ENCODE measurements at places on chromosomes 13 and 19.
A peak's percentile ranks its signal among the peaks of the same experiment; 100 is the strongest.

DNA sequence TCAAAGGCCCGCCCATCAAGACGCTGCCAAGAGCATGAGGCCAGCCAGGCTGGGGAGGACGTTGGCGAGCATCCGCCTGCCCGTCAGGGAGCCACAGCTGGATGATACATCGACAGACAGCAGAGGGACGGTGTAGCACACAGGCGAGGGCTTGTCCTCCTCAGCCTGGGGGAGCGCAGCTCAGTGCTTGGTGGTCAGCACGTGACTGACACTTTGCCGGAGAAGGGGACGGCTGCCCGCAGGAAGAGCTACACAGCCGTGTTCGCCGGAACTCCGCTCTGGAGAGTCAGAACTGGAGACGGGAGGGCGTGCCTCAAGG is 34.1 kb downstream of the CSNK1G2 start:
- DNase-seq: no peak

GRCh38 chr13:108342369-108343289 is 73.1 kb downstream of the TNFSF13B start:
- peak; percentile 56 for DNase-seq

DNA sequence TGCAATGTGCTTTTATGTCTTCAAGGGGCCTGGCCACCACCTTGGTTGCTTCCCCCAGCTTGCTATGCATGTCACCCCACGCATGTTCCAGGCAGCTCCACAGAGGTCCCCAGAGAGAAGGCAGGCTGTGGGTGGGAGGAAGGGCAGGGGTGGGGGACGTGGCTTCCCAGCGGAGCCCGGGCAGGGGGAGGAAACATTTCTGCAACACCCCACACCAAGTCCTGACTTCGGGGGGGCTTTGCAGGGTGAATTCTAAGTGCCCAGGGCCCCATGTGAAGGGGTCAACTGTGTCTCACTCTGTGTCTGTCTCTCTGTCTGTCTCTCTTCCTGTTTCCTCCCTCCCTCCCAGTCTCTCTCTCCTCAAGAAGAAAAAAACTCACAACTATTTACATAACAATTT is 39.6 kb downstream of the LTBP4 start:
- DNase-seq: no peak

DNA sequence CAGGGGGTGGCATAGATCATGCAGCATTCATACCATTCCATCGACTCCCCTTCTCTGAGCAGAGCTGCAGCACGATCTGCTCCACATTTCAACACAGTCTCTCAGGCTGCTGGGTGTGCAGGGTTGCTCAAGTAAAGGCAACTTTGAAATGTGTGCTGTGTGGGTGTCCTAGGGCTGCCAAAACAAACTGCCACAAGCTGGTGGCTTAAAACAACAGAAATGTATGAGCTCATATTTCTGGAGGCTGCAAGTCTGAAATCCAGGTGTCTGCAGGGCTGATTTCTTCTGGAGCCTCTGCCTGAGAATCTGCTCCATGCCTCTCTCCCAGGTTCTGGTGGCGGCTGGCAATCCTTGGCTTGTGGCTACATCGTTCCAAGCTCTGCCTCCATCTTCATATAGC is 63.7 kb upstream of the WDFY2 start:
- DNase-seq: peak; percentile 75

GRCh38 chr13:35367586-35367985 is 108.9 kb downstream of the MAB21L1 start:
- DNase-seq: no peak

DNA sequence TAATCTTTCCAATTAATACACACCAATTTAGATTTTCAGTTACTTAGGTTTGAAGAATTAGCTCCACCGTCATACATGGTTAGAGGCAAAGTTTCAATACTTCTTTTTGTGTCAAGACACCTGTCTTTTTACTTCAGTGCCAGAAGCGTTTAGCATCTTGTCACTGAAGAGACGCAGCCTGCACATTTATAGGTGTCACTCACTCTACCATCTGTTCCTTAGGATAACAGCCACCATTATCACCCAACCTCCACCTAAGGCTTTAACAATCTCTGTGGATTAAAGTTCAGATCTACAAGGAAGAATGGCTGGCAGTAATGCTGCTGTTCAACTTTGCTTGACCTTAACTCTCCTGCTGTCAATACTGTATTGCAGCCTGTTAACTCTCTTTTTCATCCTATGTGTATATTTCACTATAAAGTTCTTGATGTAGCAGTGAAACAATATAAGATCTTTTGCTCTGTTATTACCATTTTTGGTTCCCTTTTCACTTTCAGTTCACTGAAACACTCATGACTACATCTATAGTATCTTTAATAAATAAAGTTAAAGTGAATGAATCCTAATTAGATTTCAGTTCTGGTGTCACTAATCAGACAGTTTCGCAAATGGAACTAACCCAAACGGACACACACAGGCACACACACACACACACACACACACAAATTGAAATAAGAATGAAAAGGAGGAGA is 435.6 kb downstream of the PCDH9 start:
- no peak for DNase-seq

- no peak for DNase-seq
Observed at GRCh38 chr13:49206641-49207040, 13.5 kb upstream of the MLNR start.

DNA sequence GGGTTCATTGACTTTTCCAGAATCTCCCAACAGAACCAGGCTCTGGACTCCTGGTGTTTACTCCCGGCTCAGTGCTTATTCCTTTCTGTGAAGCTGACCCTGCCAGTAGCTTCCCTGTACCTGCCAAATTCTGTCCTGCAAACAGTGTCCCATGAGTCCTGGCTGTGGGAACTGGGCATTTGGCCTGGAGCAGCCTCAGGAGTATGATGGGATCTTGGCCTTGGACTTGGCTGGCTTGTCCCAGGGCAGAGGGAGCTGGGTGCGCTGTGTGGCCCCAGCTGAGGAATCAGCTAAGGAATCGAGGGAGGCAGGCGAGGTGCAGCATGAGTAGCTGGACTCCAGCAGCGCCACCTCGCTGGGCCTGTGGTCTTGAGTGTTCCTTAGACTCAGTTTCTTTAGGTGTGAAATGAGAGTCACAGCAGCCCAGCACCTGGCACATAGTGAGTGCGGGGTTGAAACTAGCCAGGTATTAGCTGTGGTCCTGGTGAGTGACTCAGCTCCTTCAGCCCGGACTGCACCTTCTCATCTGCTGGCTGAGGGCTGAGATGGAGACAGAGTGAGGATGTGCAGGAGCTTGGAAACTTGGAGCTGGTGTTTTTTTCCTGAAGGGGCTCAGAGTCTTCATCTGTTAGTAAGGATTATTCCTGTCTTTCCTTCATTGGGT is 10.4 kb downstream of the CLASRP start:
- DNase-seq: peak; percentile 14

- no peak for DNase-seq
Observed at GRCh38 chr13:78372581-78372980, 230.8 kb downstream of the POU4F1 start.

DNA sequence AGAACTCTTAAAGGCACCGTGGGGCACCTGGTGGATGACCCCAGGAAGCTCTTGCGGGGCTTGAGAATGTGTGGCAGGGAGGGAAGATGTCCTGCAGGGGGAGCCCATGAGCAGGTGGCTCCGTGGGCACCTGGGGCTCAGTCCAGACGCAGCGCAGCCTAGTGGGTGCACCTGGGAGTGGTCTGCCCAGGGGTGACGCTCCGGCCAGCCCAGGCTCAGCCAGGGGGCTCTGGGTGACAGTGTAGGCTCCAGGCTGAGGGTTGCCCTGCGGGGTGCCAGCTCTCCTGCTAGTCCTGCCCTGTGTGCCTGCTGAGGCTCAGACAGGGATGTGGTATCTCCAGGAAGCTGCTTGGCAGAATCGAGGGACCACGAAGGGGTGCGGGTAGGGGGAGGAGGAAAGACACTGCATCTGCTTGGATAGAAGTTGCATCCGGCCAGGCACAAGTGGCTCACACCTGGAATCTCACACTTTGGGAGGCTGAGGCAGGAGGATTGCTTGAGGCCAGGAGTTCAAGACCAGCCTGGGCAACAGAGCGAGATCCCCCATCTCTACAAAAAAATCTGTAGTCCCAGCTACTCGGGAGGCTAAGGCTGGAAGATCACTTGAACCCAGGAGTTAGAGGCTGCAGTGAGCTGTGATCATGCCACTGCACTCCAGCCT is 15.0 kb upstream of the PGLS start:
- peak; percentile 60 for DNase-seq

DNA sequence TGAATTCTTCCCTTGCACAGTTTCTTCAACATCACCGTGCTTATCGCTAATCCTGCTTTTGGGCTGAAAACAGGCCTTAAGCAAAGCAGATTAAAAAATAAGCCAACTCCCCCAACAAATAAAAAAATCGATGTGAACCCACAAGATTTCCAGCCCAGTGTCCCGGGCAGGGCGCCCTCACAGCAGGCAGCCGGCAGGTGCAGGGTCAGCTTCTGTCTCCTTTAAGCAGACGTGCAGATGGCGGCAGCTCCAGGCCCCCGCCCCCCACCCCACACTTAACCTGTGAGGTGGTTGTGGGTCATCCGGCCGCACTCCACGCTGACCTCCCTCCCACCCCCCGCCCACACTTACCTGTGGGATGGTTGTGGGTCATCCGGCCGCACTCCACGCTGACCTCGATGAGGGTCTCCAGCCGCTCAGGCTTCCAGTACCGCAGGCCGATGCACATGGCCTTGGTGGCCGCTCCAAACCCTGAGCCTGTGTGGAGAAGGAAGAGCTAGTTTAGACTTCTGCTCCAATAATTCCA is 19.8 kb downstream of the ADPRHL1 start:
- DNase-seq: no peak

- DNase-seq: no peak
Observed at GRCh38 chr13:26500618-26501320, 56.7 kb upstream of the WASF3 start.

- DNase-seq: peak; percentile 21
Observed at GRCh38 chr13:75356421-75356820, 125.5 kb downstream of the TBC1D4 start.

DNA sequence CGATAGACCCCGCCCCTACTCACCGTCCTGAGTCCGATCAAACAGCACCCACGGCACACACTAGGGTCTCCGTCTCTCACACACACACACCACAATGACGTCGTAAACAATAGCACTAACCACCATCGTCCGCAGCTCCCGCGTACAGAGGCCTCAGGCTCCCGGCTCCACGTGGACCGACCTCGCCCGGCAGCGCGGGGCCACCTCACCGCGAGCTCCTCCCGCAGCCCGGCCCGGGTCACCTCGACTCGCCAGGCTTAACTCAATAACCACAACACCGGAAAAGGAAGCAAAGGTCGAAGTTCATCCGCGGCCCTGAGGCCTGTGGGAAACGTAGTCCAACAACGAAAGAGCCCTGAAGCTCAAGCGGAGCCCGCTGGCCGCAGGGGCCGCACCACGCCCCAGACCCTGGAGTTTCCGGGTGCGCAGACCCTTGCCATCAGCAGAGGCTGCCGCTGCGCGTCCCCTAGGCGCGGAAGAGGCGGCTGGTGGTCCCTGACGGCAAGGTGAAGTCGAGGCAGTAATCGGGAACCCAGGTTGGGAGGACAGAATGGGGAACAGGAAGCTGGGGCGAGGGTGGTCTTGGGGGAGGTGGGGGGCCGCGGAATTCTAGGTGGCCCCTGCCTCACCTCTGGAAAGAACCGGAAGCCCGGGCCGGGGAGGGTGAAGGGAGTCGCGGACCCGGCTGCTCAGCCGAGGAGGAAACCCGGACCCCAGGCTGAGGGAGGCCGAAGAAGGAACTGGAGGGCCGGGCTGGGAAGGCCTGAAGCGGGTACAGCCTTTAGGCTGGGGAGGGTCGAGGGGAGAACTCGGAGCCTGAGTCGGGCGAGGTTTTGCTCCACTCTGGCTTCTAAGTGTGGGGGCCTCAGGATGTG is at the start of gene ZNF529:
Gene ZNF529, minus strand, starts transcription at position 273 of the 875 bp plus-strand sequence. CDS start 946 bp downstream, outside the sequence.
- DNase-seq: peak; percentile 92

DNA sequence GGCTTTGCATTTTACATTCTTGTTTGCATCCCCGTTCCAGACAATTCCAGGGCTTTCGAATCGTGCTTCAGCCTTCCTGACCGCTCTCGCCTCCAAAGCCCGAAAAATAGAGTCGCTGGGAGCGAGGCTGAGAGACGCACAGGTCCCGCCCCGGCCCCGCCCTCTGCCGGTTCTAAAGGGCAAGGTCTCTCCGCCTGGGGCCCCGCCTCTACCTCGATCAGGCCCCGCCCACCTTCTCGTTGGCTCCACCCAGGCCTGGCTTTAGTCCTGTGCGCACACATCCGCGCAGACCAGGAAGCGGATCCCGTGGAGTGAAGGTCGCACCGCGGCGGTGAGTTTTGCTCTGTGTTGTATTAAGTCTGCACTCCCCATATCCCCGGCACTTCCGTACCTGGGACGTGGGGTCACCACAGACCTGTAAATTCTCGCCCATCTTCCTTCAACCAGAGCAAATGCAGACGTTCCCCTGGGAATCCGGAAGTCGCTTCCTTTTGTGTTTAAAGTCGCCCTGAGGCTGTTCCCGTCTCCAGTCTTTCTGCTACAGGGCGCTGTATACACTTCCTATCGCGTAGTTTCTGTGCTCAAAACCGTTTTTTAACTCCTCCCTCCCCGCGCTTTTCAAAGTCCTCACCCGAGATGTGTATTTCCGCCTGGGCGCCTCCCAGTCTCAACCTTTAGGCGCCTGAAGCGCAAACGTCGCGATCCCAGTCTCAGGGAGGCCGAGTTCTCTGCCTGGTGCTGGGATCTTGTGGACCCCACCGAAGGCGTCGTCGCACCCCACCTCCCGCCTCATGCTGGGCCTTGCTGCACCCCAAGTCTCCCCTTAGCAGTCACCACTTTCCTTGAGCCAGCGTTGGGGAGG is at the start of gene ZNF701:
Gene ZNF701, plus strand, starts transcription at position 288 of the 862 bp plus-strand sequence. CDS start 3,861 bp downstream, outside the sequence.
- DNase-seq: peak; percentile 87

DNA sequence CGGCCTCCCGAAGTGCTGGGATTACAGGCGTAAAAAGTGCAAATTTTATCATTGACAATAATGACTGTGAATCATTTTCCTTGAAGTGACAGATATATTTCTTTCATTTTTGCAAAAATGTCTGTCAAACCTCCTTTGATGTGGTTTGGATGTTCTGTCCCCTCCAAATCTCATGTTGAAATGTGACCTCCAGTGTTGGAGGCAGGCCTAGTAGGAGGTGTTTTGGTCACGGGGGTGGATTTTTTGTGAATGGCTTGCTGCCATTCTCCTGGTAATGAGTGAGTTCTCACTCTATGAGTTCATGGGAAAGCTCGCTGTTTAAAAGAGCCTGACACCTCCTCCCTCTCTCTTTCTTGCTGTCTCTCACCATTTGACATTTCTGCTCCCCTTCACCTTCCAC is 5.5 kb upstream of the SLC1A6 start:
- DNase-seq: no peak

DNA sequence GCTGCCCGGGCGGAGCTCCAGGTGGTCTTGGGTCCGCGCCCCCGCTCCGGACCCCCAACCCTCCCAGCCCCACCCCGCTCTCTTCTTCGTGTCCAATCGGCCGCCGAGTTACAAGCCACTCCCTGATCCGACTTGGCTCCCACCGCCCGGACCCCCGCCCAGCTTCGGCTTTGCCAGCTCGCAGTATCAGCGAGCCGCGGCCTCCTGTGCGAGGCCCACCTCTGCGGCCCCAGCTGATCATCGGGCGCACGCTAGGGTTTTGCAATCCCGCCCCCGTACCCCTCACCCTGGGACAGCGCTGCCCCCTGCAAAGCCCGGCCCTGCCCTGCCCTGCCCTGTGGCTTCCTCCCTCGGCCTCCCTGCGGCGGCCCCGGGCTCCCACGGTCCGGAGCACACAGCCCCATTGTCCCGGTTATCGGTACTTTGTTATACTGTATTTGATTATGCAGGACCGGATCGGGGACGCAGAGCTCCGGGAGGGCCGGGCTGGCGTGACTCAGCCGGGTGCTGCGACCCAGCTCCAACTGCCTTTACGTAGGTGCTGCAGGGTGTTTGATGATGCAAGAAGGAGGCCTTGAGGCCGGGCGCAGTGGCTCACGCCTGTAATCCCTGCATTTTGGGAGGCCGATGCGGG is 598 bp upstream of the LPAR2 start:
- DNase-seq: peak; percentile 76

- peak; percentile 91 for DNase-seq
Observed at GRCh38 chr13:27599845-27600553, 20.3 kb downstream of the LNX2 start.
